ENCODE measurements at places on chromosomes 3 and 15.

GRCh38 chr15:40285554-40286011 lies 2.7 kb upstream of the ANKRD63 start:
- DNase-seq: no peak

DNA sequence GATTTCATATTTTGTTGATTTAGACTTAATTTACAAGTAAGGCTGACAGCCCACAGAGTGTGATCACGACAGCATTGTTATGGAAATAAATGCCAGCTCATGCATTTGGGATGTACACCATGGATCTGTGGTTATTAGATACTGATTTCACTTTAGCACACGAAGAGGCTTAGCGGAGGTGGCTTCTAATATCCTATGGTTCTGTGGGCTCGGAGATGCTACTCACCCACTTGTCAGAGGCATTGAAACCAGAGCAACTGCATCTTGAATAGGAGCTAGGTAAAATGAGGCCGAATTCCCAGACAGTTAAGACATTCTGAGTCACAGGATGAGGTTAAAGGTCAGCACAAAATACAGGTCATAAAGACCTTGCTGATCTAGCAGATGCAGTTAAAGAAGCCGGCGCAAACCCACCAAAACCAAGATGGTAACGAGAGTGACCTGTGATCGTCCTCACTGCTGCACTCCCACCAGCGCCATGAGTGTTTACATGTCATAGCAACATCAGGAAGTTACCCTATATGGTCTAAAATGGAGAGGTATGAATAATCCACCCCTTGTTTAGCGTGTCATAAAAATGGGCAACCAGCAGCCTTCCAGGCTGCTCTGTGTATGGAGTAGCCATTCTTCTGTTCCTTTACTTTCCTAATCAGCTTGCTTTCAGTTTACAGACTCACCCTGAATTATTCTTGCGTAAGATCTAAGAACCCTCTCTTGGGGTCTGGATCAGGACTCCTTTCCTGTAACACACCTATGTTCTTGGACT lies 117.5 kb downstream of the PGPEP1L start:
- DNase-seq: no peak

DNA sequence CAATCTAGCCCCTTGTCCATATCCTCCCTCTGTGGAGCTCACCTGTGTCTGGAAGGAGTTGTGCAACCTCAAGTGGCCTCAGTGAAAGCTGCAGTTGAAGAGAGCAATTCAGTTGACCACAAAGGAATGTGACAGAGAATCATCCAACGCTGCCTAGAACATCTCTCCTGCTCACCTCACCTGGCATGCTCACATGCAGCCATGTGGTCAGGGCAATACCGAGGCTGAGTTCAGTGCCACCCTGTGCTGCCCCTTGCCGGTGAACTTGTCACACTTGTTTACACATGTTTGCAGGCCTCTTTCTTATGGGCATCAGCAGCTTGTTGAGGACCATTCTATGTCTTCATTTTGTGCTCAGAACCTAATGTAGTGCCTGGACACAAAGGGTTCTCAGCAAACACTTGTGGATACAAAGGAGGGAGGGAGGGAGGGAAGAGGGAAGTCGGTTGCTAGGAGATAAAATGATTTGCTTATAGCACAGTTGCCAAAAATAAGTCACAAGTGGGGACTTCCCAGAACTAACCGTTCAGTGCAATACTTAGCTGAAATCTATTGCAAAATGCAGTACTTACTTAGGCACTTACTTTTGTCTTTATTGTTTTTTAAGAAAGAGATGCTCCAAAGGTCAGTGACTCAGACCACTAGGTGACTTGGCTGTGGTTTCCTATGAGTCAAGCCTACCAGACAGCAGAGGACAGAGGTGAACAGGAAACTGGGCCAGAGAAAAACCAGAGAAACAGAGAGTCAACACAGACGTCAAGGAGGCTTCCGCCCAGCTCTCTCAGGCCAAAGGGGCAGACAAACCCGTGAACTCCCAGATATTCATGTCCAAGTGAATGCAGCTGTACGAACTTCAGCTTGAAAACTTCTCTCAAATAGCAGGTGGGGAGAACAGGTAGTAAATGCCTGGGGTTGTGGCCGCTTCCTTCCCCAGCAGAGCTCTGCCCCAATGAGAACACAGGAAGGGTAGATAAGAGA lies 227.8 kb upstream of the CTNNB1 start:
- DNase-seq: no peak

DNA sequence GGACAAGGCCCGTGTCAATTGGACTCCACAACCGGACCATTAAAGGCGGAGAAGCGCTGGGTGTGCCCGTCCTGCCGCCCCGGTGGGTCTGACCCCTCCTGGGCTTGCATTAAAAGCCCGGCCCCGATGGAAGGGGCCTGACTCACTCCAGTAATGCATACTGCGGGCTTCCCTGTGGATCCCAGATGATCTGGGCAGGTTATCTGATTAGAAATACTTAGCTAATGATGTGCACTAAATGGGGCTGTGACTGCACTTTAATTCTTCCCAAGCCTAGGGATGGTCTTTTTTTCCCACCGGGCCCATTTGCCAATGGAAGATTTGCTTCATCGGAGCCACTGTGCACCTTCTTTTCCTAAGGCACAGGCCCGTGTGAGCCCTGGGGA lies 124.9 kb downstream of the TMEM266 start:
- no peak for DNase-seq

DNA sequence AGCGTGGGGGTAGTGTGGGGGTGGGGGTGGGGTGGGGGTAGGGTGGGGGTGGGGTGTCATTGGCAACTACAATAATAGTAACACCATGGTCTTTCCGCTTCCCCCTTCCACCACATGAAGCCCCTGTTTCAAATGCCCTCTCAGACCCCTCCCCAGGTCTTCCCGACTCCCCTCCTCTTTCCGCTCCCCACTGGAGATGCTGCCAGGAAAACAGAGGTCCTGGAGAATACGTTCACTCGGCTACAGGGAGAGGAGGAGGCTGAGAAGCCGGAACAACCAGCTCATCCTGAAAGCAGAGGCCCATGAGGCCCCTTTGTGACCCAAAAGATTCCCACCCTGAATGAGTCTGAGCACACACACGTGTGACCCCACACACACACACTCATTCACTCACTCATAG lies 75.4 kb downstream of the CPN2 start:
- DNase-seq: no peak

- no peak for DNase-seq
Observed at GRCh38 chr3:32620611-32621310, 50.1 kb upstream of the DYNC1LI1 start.

- DNase-seq: no peak
Observed at GRCh38 chr3:69419276-69419675, 33.4 kb upstream of the FRMD4B start.

DNA sequence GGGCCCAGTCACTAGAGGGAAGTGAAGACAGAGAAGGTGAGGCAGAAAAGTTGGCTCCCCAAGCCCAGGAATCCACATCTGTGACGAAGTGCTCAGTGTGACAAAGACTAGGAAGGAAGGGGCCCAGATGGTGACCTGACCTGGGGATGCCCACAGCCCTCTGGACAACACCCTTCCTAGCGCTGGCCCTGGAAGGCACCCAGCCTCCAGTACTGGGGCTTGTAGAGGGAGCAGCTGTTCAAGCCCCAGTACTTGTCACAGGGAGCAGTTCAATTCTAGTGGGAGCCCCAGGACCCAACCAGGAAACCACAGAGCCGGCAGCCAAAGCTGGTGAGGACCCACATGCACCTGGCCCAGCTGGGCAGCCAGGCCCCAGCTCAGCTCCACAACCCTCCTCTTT lies 190.8 kb downstream of the XXYLT1 start:
- no peak for DNase-seq

- no peak for DNase-seq
Observed at GRCh38 chr15:51856714-51857380, 27.4 kb downstream of the TMOD3 start.

GRCh38 chr3:37546876-37547275 lies 314.8 kb upstream of the CTDSPL start:
- no peak for DNase-seq

GRCh38 chr3:185998136-185998535 lies 60.3 kb upstream of the TRA2B start:
- no peak for DNase-seq

- DNase-seq: no peak
Observed at GRCh38 chr3:42706721-42707619, 4.4 kb upstream of the HHATL start.

DNA sequence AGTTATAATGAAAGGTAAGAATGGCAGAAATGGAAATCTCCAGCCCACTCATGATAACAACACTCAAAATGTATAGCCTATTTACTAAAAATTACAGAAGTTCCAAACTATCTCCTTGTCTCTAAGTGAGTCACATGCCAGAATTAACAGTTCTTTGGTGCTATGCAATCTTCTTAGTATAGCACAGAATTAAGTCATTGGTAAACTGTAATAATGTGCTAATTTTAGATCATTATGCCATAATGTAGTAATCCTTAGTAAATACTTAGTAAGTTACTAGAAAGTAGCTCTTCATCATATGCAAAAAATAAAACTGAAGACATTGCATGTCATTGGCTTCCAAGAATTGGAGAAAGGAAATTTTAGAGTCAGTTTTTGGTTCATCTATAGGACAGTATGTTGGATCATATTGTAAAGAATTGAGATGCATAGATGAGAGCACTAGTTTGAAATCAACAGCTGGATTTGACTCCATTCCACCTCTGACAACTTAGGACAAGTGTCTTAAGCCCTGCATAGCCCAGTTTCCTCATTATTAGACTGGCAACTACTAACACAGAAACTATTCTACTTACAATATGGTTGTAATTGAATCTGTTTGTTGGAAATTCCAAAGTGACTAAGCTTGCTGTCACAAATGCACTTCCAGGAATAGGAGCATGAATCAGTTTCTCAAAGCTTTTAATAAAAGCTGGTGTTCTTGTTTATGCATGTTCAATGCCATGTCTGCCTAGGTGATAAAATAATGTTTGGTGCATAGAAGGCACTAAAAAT lies 40.1 kb upstream of the CD47 start:
- no peak for DNase-seq

- DNase-seq: no peak
Observed at GRCh38 chr15:69341356-69341755, 42.6 kb downstream of the PAQR5 start.

- no peak for DNase-seq
Observed at GRCh38 chr3:148911173-148911572, 46.1 kb downstream of the CPA3 start.

- no peak for DNase-seq
Observed at GRCh38 chr3:185387646-185388045, 24.7 kb downstream of the MAP3K13 start.

DNA sequence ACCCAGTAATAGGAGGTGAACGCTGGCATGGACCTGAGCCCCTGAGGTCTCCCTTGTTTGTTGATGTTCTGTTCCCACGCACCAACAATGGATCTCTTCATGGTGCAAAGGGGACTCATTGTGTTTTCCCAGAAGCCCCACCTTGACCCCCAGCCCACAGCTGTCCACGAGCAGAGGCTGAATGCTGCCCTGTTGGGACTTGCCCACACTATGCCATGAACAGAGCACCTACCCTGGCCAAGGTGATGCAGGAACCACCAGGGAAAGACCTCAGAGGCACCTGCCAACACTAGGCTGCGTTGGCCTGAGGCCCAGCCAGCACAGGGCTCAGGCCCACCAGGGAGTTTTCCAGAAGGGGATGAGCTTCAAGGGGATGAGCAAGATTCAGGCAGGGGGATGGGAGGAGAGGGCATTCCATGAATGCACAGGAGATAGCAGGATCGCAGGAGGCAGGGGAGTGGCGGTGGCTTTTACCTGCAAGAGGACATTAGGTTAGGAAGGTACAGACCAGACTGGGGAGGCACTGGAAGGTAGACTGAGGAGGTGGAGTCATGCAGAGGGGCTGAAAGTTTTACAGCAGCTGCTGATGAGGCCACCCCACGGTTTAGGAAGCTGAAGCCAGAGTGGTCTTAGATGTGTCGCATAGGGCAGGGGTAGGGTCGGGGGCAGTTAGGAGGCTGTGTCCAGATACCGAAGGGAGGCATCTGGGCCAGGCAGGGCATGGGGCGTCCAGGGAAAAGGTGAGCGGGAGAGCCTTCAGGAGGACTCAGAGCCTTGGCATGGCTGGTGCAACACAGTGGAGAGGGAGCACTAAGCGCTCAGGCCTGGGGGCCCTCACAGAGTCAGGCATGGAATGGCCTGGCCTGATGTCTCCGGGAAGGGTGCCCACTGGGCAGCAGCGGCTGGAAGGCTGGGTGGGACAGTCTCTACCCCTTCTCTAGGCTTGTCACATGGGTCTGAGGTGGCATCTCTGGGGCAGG lies 4.0 kb upstream of the PHGR1 start:
- no peak for DNase-seq

DNA sequence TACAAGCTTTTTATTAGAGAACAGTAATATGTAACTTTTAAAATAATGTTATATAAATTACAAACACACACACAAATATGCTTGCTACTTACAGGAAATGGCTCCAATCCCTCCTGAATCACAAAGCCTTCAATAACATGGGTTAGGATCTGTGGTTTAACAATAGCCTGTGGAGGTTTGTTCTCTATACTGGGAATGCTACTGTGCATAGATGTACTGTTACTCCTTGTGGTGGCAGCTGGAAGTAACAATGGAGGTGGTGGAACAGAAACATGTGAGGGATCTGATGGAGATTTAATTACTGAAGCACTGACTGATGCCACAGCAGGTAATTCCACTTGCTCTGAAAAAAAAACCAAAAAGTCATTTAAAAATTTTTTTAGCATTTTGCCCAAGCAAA lies 64.4 kb downstream of the PHC3 start:
- no peak for DNase-seq

DNA sequence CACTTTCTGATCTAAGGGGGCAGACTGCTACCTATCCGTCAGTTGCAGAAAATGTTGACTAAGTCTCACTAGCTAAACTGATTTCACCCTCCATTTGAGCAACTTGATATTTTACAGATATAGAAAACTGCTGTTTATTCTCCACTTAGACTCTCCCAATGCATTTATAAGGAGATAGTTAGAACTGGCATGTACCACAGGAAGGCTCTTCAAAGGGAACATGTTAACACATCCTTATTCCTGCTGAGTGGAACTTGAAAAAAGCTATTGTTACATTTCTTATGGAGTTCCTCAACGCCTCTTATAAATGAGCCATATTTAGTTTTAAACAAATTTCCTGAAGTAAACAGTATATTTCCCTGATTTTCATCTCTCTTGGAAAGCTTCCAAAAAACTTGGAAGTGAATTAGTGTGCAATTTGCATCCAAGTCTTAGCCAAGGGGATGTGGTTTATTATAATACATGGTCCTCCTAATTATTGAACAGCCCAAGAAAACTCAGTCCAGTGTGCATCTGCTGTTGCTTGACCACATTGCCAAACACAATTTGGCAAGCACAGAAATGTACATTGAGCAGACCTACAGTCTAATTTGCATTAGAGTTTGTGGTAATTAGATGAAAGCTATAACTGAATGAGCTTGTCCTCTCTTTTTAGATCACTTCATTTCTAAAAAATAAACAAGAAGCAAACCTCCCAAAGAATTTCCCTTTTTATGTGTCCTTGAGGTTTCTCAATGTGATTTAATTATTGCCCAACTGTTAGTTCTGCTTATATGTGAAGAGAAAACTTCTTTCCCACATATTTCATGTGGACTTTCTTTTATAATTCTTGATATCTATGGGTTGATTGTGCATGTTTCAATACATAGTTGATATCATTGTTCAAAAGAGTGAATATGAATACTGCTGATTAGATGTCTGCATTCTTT lies 72.6 kb upstream of the DPH6 start:
- no peak for DNase-seq

- no peak for DNase-seq
Observed at GRCh38 chr3:197500812-197501211, 55.0 kb downstream of the BDH1 start.
